Activated T-cell treated with anti-CD3 and anti-CD28 coated beads for 24 hours (primary cell): ENCODE measurements at places on chromosomes 16 and 17.
A peak's percentile ranks its signal among the peaks of the same experiment; 100 is the strongest.

GRCh38 chr17:28743243-28744103 lies at the start of gene TRAF4:
TSS of gene TRAF4 (plus strand) at chr17:28744011. CDS start at chr17:28744113, 102 bp downstream.
- peak; percentile 70 for DNase-seq

- no peak for DNase-seq
These were observed 178.5 kb upstream of the RPL38 start for GRCh38 chr17:74024871-74025531.

DNA sequence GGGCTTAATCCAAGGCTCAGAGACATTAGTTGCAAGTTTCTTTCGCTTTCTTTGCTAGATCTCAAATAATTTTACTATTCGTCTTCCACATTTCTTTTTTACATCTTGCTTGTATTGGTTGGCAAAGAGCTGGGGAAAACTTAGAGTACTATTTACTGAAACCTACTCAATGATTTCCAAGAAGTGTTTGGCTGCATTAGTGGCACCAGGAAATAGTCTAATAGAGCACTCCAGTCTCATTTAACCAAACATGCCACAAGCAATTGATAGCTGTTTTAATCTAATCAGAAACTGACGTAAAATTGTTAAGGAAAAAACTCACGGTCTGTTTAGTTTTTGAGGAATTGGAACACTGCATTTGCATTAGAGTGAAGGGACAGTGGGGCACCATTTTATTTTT lies 29.0 kb downstream of the NUP93 start:
- DNase-seq: no peak

GRCh38 chr17:30343796-30344195 lies 9.9 kb upstream of the TMIGD1 start:
- DNase-seq: no peak

DNA sequence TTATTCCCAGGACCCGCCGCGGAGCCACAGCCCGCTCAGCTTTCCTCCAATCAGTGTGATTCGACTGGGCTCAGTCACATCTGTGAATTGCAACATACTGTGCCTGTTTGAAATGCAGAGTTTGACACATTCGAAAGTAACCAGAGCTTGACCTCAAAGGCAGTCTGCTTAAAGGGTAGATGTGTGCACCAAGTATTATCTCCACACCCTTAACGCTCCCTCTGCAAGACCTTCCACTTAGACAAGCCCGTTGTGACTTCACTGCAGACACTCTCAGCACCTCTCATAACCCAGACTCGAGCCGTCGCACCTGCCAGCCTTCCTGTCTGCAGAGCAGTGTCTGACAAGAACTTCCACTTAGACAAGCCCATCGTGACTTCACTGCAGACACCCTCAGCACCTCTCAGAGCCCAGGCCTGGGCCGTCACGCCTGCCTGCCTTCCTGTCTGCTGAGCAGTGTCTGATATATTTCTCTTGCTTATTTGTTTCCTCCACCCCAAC lies 3.7 kb downstream of the KLHDC4 start:
- DNase-seq: no peak

GRCh38 chr17:63042256-63042812 lies 76.3 kb downstream of the TANC2 start:
- DNase-seq: no peak

DNA sequence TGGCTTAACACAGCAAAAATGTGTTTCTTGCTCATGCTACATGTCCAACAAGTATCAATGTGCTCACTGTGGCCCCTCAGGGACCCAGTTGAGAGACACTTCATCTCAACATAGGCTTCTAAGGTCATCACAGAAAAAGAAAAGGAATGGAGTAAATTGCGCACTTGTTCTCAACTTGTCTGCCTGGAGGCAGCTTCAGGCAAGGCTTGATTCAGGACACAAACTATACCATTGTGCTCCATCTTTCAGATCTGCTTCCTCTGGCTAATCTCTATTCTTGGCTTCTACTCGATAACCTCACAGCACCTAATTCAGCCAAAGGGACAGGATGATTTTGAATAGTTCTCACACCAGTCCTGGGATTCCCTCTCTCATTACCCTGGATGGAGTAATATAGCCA lies 35.6 kb downstream of the HS3ST2 start:
- no peak for DNase-seq

GRCh38 chr17:61073799-61074513 lies 325.7 kb upstream of the TBX2 start:
- DNase-seq: no peak

DNA sequence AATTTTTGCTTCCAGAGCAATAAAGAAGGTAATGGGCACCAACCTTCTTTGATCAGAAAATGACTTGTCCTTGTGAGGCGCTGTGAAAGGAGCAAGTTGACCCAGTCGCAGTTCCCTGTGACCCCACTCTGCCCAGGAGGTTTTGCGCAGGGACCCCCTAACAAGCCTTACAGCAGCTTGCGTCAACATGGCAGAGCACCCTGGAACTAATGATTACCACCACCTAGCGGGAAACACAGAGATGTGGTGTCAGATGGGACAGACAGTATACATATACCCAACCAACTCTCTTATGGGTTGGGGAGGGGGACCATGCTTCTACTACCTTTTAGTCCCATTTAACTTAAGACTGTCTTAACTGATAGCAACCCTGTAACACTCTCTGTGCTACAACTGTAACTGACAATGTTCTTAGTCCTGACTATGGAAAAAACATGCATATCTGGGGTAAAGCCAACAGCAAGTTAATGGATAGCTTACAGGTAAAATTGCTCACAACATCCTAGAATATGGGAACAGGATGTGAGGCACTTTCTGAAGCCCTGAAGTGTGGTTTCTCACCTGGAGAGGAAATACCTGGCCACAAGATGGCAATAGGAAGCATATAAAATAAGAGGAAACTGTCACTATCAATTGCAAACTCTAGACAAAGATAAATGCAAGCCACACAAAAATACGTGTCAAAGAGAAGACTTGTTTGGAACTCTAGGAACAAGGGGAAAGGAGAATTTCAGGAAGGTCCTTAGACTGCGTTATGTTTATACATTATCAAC lies 3.0 kb downstream of the KARS1 start:
- DNase-seq: no peak

DNA sequence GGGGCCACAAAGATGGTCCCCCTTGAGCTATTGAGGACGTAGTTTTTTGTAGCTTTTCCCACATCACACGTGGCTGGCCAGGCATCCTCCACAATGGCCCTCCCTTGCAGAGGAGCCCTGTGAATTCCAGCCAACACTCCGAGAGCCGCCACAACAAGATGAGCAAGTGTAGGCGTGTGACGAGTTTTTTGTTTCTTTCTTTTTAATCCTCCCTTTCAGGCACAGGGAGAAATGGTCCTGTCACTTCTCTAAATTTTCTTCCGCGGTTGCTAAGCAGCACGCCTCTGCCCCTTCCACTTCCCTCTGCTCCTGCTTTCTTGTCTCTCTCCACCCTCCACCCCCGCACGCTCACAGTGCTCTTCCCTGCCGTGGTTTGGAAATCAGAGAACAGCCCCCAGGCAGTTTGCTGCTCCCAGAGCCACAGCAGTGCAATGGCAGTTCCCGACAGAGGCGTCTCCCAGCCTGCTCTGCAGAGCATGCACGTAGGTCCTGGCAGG lies 68.0 kb upstream of the MRTFB start:
- no peak for DNase-seq

DNA sequence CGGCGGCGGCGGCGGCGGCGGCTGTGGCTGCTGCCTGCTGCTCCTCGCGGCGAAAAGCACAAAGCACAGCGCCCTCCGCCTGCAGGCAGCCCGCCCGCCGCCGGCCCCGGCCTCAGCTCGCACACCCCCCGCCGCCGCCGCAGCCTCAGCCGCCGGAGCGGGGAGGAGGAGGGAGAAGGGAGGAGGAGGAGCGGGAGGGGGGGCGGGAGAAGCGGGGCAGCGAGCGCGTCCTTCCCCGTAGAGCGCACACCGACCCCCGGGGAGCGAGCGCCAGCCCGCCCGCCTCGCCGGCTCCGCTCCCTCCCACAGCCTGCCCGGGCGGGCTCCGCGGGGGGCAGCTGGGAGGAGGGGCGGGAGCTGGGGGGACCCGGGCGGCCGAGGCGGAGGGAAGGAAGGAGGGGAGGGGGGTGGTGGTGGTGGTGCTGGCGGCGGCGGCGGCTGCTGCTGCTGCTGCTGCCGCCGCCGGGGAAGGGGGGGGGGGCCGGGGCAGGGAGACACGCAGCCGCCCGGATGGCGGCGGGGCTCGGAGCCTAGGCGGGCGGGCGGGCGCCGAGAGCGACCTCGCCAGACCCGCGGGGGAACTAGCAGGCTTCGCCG lies at the start of gene UBTF:
Gene UBTF, minus strand, starts transcription at position 60 of the 597 bp plus-strand sequence. CDS start 1,446 bp downstream, outside the sequence.
- DNase-seq: peak; percentile 57

- no peak for DNase-seq
These were observed 230.7 kb downstream of the HS3ST4 start for GRCh38 chr16:25922438-25922837.

DNA sequence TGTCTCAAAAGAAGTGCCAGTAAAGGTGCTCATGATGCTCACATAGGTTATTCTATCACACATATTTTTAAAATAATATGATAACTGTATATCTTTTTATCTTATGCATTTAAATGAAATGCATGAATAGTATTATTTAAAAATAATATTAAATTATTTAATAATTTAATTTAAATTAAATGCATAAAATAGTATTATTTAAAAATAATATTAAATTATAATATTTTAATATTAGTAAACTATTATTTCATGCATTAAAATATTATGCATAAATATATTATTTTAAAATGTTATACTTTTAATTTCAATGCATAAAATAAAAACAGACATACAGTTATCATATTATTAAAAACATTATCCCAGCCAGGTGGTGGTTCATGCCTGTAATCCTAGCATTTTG lies 33.4 kb downstream of the TMC7 start:
- no peak for DNase-seq

DNA sequence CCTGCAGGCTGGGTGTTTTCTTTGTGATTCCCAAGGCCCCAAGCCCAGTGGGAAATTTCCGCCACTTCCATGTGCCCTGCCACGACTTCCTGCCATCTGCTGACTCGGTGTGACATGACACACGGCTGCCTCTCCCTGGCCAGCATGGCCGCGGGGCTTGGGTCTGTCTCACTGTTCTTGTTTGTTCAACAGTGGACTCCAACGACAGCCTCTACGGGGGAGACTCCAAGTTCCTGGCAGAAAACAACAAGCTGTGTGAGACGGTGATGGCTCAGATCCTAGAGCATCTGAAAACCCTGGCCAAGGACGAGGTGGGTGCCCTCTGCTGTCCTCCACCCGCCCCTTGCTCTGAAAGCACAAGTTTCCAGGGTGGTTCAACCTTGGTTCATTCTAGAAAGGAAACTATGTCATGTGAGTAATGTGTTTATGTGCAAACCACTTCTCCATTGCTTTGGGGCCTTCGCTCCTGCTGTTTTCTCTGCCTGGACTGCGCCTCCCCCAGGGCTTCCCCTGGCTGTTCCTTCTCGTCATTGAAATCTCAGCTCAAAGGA lies 26.8 kb downstream of the KNOP1 start:
- no peak for DNase-seq

DNA sequence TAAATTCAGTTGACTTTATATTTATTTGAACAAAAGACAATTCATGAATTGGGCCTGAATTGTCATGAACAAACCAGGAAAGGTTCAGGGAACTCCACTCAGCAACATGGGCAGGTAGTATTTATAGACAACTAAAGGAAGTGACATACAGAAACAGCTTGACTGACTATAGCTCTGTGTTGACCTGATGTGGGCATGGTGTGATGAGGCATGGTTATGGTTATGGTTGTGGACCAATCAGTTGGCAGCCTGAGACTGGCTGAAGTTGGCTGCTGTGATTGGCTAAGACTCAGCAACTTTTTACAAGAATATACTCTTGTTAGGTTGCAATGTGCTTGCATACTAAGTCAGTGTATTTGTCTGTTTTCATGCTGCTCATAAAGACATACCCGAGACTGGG lies 108.4 kb downstream of the HS3ST3B1 start:
- DNase-seq: no peak

- DNase-seq: no peak
These were observed 11.4 kb upstream of the NCBP3 start for GRCh38 chr17:3857261-3858105.

- DNase-seq: no peak
These were observed 201.7 kb upstream of the PSMD7 start for GRCh38 chr16:74094962-74095361.

- no peak for DNase-seq
These were observed 26.5 kb upstream of the ZNF469 start for GRCh38 chr16:88356124-88356726.

- DNase-seq: no peak
These were observed 51.4 kb upstream of the NFAT5 start for GRCh38 chr16:69514356-69514755.

DNA sequence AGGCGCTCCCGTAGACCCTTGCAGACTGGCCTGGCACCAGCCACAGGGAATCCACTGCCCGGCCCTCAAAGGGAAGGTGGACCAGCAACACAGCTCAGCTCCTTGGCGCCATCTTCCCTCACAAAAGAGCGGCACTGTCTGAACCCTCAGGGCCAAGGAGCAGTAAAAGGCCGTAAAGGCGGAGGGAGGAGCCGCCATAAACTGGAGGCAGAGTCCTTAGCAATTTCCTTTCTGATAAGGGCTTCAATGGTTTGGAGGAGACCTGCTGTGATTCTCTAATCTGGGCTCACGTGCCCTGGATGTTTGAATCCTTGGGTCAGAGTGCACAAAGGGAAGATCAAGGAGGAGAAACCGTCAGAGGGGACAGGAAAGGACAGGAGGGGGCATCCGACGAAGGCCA lies 15.5 kb upstream of the AXIN2 start:
- DNase-seq: no peak

GRCh38 chr17:47878203-47879027 lies 17.6 kb upstream of the SP2 start:
- DNase-seq: no peak

DNA sequence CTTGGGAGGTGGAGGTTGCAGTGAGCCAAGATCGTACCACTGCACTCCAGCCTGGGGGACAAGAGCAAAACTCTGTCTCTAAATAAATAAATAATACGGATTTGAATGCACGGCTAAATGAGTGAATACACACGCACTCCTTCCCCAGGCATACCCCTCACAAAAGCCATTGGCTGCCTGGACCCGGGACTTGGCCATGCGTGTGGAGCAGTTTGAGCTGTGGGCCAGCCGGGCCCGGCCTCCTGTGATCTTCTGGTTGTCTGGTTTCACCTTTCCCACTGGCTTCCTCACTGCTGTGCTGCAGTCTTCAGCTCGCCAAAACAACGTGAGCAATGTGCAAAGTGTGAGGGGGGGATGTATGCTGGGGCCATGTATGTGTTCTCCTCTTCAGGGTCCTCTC lies 1.6 kb upstream of the KDM6B start:
- DNase-seq: no peak

DNA sequence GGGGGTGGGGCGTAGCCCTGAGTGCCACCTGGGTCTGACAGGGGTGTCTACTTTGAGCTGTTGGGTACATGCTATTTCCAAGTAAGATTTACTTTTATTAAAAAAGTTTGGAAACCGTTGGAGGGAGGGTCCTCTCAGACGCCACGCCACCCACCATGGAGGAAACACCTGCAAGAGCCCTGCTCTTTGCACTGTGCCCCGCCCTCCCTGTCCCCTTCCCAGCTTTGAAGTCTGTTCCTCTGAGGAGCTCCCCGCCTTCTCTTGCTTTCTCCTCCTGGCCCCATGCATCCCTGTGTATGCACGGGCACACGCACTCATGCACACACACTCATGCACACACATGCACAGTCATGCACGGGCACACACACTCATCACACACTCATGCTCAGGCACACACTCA lies 15.5 kb downstream of the ADGRG1 start:
- no peak for DNase-seq
